ENCODE measurements at places on chromosomes 13 and 19. TPM values are rescaled to one million over a fixed set of nuclear protein-coding genes. Genes with fewer than 3 reads are reported as not detected.

ERFL gene
- total RNA-seq: not detected

CD33 gene
- total RNA-seq: not detected

SLC17A7 gene
- 2.3 TPM for total RNA-seq

PCP2 gene
- not detected for total RNA-seq

CAPN12 gene
- 7.9 TPM for total RNA-seq

C2CD4C gene
- 6.3 TPM for total RNA-seq

ZNF738 gene
- total RNA-seq: 78.1 TPM

VSTM2B gene
- total RNA-seq: 1.2 TPM

PIH1D1 gene
- 155 TPM for total RNA-seq

FAM216B gene
- not detected for total RNA-seq

RDH8 gene
- not detected for total RNA-seq

ZNF560 gene
- not detected for total RNA-seq

NXNL1 gene
- not detected for total RNA-seq

KIR2DL1 gene
- not detected for total RNA-seq

ZSCAN4 gene
- total RNA-seq: not detected

FXYD1 gene
- total RNA-seq: 10.3 TPM

ZNF780A gene
- total RNA-seq: 11.0 TPM

TSEN34 gene
- total RNA-seq: 22.5 TPM

ZNF154 gene
- total RNA-seq: 11.6 TPM

CPB2 gene
- total RNA-seq: not detected

ZNF146 gene
- 154 TPM for total RNA-seq

FAM83E gene
- total RNA-seq: 6.5 TPM

TMEM38A gene
- total RNA-seq: 9.8 TPM

POSTN gene
- total RNA-seq: 0.99 TPM

Data from H1 (cell line).